ENCODE measurements at places on chromosomes 7 and 10. TPM values are rescaled to one million over a fixed set of nuclear protein-coding genes. Genes with fewer than 3 reads are reported as not detected.

DNA sequence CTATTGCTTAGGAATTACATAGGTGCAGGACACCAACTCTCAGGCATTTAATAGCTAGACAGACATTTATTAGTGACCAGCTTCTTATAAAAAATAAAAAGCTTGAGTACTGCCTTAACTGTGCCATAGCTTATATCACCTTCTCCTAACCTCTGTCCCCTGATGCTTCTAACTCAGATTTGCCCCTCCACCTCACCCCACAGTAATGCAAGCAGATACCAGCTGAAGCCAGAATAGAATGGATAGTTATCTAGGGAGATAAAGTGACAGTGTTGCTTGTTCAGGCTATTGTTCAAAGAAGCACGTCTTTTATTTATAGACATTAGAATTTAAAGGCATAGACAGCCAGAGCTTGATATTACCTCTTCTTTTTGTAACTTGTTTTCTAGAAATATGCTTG is 99.6 kb upstream of the GLCCI1 start:
- DNase-seq = no peak

GRCh38 chr10:88896994-88897853 is 17.2 kb downstream of the STAMBPL1 start:
- no peak for DNase-seq

DNA sequence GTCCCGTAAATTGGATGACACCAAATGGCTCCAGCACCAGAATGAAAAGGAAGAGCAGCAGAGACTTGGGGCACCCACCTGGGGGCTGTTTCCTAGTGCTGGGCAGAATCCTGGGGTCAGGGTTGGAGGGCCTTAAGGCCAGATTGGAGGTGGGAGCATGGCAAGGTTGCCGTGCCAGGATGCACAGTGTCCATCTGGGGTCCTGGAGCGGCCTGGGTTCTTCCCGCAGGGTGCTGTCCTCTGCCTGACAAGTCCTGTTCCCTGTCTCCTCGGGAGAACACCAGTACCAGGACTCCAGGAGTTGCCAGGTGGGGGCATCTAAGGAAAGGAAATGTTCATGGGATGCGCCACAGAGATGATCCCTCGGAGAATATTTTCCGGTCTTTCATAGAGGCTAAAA is 42.8 kb downstream of the MGMT start:
- no peak for DNase-seq

DNA sequence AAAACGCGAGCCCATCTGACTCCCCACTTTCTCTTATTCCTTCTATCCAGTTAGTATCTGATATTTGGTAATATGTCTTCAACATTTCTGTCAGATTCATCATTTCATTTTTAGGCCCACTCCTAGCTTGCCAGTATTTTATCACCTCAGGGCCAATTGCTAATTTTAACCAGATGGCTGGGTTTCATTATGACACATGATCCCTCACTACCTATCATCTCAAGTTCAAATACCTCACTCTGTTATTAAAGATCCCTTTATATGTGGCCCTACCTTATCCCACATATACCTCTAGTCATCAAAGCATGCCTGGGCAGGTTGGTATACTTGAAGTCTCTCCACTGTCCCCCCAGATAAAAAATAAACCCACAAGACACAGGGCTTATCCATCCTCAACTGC is 104.9 kb downstream of the RNLS start:
- DNase-seq = no peak

DNA sequence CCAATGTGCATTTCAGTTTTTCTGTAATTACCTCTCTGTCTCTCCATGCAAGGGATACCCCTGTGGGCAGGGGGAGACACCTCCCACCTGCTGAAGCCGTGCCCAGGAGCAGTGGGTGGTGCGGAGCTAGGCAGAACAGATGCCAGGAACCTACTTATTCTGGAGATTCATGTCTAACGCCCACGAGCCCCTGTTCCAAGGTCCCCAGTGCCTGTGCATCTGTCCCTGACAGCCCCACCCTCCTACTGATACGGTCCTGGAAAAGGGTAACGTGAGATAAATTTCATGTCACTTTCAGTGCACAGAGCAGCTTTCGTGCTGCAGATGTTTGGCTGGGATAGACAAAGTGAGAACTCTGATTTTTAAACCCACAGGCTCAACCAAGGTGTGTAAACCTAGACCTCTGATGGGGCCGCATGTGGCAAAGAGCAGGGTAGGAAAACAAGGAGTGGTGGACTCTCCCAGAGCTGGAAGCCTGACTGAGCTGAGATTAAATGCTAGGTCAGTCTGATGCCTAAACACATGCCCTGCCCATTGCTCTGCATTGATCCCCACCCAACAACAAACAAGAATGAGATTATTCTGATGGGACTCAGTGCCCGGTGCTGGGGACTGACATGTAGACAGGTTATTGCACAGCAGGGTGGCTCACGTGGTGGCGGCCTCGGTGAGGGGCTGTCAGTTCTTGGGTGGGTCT is 123.6 kb upstream of the GDF10 start:
- no peak for DNase-seq

Gene TAC1
- polyA plus RNA-seq = 1.6 TPM

All from right cardiac atrium (tissue), 5 donors.